GM03348 (cell line): ENCODE measurements at places on chromosomes 3 and 15.
A peak's percentile ranks its signal among the peaks of the same experiment; 100 is the strongest.

- no peak for DNase-seq
Measured at GRCh38 chr3:67635806-67636205, 18.6 kb downstream of the SUCLG2 start.

- DNase-seq = no peak
Measured at GRCh38 chr3:120418866-120419490, 31.8 kb downstream of the FSTL1 start.

DNA sequence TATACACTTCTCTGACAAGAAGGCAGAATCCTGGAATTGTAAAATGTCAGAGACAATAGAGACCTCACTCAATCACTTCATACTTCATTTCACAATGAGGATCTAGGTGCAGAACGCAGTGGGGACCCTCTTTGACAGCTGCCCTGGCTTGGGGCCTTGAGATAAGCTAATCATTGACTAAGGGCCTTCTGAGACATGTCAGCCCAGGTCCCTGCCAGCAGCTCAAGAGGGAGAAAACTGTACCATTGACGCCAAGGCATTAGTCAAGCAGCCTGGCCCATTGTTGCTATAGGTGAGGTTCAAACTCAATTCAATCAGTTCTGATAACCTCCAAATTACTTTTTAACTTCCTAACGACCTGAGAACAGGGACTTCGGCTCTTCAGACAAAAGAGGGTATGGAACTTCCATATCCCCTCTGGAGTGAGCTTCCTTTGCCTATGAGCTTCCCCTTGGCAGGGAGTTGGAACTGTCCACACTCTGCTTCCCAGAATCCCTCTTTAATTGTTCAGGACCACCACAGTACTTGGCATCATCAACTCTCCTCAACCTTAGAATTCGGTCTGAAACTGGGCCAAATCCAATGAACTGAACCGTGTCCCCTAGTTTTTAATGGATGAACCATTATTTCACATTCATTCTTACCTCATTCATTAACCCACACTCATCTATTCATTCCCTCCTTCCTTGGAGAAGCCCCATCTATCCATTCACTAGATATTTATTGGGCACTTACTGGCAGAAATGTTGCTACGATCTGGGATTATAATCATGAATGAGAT is 1.5 kb upstream of the CYP8B1 start:
- DNase-seq = no peak

GRCh38 chr15:32899126-32899596 is 181.4 kb downstream of the GREM1 start:
- no peak for DNase-seq

DNA sequence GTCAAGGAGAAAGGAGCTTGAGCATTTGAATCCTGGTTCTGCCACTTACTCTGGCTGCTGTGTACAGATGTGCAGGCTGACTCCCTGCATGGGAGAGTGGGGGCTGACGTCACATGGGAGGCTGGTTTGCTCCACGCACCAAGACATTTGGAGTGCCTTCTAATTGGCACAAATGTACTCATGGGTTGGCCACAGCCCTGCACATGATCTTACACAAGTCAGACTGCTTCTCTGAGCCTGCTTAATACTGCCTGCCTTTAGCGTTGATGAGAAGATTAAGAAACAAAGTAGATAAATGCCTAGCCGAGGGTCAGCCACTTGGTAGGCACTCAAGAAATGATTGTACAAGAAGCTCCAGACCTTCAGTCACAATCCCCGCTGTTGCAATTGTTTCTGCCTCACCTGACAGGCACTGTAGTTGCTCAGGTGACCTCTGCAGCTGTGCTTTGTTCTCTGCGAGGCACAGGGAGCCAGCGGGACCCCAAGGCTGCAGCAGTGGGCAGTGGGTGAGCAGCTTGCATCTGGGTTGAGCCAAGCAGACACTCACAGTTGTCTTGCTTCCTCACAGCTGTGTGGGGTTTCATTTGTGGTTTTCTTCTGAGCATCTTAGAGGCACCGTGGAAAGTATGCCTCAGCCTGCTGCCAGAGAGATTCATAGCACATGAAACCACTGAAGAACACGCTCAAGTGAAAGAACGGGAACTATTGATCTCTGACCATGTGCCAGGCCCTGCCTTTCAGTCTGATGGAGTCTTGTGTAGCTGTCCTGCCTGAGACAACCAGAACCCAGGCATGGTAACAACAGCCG is 33.1 kb downstream of the GRK7 start:
- DNase-seq = peak; percentile 64

DNA sequence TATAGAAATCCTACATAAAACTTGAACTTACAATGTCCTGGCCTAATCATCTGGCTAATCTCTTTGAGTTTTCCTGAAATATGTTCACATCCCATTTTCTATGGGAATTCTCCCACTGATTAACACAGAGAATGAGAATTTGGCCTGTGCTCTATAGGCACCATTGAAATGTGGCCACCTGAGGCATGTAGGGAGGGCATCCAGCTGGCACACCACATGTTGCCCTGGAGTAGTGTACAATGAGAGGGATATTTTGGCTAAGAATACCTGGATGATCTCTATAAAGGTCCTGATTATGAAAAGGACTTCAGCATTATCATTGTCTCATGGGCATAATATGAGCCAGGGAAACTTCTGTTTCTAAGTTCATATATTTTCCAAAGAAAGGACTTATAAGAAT is 324.0 kb downstream of the ZBTB20 start:
- no peak for DNase-seq

GRCh38 chr3:134998158-134998557 is 203.1 kb downstream of the EPHB1 start:
- no peak for DNase-seq

DNA sequence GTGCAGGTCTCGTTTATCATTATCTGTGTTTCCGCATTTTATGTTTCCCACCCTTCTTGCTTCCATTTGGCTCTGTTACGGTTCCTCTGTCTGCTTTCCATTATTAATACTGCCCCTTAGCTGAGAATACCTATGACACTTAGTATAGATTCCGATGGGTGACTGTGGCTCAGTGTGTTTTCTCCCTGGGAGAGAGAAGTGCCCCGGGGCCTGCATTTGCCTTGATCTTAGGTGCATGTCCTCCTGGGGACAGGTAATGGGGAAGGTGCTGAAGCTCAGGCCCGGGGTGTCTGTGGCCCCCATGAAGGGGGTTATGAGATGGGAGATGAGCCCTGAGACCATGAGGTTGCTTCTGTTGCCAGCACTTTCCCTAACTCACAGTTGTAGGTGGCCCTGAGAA is 43.4 kb upstream of the PCSK6 start:
- DNase-seq = no peak

DNA sequence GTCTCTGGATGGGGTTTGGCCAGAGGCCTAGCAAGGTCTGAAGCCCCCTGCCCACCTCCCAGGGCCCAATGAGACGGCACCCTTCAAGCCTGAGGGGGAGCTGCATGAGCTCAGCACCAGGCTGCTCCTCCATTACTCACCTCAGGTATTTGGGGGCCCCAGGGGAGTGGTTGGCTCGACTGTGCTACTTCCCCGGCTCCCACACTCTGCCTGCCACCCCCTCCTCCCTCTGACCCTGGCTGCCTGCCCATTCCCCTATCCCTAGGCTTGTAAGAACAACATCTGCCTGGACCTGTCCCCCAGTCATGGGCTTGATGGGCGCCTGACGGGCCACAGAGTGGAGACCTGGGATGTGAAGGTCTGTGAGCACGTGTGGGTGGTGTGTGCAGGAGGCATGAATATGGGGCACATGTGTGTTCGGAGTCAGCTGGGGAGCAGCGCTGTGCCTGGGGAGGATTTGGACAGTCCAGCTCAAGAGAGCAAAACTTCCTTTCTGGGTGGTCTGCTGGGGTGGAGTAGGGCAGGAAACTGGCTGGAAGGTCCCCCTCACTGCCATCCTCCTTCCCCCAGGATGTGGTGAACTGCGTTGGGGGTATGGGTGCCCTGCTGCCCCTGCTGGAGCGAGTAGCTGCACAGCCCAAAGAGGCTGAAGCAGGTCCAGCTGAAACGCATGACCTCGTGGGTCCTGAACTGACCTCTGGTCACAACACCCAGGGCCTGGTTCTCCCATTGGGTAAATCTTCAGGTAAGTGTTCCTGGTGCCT is 17.4 kb downstream of the NBEAL2 start:
- no peak for DNase-seq

- no peak for DNase-seq
Measured at GRCh38 chr3:29827756-29828155, 546.9 kb downstream of the RBMS3 start.

DNA sequence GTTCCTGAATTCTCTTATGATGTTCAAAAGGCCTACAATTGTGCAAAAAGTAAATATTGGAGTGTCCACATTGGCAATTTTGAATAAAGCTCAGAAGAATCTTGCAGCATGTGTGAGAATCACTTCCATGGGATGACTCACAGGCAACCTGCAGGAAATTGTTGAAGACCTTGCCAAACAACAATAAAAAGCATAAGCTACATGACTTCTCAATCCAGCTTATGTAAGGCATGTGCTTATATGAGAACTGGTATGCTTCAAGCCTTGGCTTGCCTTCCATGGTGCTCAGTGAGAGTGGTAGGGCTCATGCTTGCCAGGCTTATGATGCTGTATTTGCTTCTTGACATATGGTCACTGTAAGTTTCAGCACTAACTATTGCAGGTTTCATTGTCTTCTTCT is 18.4 kb upstream of the BCHE start:
- no peak for DNase-seq

- peak; percentile 22 for DNase-seq
Measured at GRCh38 chr3:72041511-72041910, 256.6 kb upstream of the PROK2 start.

- no peak for DNase-seq
Measured at GRCh38 chr15:91135201-91136130, 35.4 kb downstream of the SV2B start.
